Type B pancreatic cell (in vitro differentiated cells): ENCODE measurements at places on chromosomes 5 and 9. TPM values are rescaled to one million over a fixed set of nuclear protein-coding genes. Genes with fewer than 3 reads are reported as not detected.

The PAEP gene
- total RNA-seq: not detected in 2 replicates

The ITK gene
- total RNA-seq: not detected in 2 replicates

DNA sequence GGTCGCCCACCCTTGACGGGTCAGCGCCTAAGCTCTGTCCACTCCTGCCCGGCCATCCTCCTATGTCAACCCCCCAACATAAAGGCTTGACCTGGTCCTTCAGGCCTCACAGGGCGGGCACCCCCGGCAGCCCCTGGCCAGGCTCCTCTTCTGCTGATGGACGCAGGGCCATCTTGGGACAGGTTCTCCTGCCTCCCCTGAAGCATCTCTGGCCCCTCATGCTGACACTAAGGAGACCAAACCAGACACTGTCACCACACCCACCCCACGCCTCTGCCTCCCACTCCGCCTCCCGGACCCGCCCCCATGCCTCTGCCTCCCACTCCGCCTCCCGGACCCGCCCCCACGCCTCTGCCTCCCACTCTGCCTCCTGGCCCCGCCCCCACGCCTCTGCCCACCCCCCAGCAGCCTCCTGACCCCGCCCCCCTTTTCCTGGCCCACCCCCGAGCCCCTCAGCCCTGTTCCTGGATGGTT, 6.8 kb downstream of the OBP2A start:
- no peak for DNase-seq

DNA sequence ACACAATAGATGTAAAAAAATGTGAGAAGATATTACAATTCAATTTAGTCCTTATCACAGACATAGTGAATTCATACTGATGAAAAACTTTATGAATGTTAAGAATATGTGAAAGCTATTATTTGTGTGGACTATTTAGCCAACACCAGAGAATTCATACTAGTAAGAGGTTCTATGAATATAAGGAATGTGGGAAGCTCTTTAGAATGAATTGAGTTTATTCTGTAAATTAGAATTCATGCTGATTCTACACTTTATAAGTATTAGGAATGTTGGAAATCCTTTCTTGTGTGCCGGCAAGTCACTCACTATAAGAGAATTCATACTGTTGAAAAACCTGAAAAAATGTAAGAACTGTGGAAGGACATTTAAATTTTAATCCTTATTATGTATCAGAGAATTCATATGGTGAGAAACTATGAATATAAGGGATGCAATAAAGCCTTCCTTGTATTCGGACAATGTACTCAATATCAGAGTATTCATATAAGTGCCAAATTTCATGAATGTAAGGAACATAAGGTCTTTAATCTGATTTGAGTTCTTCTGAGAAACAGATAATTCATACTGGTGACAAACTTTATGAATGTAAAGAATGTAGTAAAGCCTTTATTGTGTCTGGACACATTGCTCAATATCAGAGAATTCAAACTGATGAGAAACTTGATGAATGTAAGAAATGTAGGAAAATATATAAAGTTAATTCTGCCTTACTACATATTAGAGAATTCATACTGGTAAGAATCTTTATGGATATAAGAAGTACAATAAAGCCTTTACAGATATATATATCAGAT, 21.6 kb upstream of the PCDHA1 start:
- DNase-seq: no peak

DNA sequence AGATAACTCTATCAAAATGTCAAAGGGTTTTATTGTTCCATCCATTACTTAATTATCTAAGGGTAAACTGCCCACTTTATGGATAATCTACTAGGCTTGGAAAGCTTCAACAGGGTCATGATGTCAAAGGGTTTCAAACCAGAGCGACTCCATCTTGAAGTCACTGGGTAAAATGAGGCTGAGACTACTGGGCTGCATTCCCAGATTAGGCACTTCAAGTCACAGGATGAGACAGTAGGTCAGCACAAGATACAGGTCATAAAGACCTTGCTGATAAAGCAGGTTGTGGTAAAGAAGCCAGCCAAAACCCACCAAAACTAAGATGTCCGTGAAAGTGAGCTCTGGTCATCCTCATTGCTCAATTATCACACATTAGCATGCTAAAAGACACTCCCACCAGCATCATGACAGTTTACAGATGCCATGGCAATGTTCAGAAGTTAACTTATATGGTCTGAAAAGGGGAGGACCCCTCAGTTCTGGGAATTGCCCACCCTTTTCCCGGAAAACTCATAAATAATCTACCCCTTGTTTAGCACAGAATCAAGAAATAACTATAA, 138.6 kb downstream of the GNAQ start:
- DNase-seq: no peak
